Ascending aorta (tissue), 2 donors: ENCODE measurements at places on chromosomes 5 and 9.

- peak; percentile 45 for DNase-seq
Observed at GRCh38 chr9:109012009-109012875, 1.1 kb downstream of the CTNNAL1 start.

DNA sequence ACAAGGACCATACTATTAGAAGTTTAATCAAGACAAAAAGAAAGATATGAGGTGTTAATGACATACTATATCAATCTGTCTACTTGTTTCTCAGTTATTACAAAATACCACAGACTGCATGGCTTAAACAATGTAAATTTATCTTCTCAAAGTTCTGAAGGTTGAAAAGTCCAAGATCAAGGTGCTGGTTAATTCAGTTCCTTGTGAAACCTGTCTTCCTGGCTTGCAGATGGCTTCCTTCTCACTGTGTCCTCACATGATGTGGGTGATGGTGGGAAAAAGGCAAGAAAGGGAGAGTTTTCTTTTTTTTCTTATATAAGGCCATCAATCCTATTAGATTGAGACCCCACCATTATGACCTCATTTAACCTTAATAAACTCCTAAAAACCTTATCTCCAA, 15.6 kb upstream of the SPINK14 start:
- DNase-seq, result no peak

DNA sequence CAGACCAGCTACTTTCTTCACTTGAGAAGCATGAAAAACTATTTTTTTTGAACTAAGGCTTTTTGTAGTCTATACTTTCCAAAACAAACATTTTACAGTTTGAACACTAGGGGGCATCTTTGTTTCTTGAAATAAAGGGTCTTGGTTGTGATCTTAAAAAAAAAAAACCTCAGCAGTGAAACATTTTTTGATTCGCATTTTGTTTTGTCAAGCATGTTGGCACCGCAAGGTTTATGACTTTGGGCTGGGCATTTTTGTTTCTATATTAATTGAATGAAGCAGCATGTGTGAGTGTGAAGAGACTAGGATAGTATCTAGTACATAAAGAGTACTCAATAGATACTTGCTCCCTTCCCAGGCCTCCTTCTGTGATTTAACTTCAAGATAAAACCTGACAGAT, 31.6 kb upstream of the ACOT12 start:
- DNase-seq, result no peak

GRCh38 chr5:123350742-123351141, 72.5 kb downstream of the CEP120 start:
- no peak for DNase-seq

DNA sequence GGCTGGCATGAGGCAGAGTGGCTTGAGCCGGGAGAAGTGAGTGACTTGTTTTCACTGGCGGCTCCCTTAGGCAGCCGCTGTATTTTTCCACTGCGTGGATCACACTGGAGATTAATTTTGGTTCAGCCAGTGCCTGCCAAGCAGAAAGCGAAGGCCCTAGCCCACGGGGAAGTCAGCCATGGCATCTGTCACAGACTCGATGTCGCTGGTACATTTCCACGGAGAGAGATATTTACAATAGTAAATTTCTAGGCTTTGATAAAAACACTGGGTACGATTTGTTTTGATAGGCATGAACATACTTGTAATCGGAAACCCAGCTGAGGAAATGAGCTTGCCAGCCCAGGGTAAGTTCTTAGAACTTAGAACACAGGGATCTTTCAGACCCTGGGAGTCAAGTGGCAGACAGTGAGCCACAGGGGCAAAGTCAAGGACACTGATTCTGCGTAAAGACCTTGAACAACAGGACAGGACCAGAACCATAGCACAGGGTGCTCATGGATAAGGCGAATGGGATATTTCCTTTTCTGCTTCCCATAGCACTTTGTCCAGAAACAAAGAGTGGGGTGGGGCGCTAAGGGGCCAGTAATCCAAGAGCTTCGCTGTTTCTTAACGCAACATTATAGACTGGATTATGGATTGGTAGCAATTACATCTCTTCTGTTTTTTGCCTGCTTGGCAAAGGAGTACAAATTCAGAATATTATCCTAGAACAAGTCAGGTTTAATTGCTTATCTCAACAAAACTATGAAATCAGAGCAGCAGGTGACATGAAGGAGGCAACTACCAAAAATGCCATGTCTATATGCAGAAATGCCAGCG, 4.5 kb downstream of the DUSP1 start:
- peak; percentile 85 for DNase-seq

GRCh38 chr5:64318175-64318574, 152.5 kb downstream of the RNF180 start:
- DNase-seq, result no peak

GRCh38 chr5:1093361-1093760, 18.5 kb downstream of the SLC12A7 start:
- no peak for DNase-seq

DNA sequence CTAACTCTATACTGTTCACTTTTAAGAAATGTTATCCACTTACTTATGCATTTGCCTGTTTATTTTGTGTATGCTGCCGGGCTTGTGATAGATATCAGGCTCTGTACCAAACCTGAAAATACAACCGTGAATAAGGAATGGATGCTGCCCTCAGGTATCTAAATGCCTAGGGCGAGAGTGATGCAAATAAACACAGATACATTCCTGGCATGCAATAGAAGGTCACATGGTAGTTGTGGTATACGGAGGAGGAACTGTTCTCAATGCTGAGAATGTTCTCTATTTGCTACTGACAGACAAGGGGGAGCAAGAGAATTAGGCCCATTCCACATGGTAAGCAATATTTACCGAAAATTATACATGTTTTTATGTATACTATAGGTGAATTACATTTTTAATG, 227.8 kb downstream of the ICE1 start:
- no peak for DNase-seq

DNA sequence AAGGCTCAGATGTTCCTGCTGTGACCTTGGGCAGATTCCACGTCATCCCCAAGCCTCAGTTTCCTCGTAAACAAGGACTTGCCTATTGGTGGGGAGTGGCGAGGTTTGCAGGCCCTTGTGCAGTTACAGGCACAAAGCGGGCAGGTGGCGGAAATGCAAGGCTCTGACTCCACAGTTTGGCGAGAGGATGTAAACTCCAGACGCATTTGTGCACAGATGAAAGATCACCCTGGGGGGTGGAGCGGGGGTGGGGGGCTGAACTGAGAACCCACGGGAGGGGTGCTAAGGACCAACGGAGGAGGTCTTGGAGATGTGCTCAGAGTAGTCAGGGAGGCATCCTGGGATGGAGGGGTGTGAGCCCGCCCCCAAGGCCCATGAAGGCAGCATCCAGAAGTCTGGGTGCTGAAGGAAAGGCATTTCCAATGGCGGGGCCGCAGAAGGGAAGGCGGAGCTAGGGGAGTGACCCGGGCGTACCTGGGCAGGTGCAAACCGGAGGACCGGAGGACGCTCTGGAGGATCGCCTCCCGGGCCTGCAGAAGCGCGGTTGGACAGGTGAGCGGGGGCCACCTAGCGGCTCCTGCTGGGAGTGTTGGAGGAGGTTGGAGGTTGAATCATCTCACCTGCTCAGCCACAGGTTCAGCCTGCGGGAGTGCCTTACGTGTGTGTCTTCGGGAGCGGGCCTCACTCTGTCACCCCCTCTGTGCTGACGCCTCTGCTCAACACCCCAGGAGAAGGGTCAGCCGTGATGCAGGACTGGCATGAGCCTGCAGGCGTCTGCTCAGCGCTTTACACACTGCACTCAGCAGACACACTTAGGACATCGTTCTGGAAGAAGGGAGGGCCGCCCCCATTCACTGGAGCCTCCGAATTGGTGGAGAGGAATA, 1.9 kb upstream of the FIBCD1 start:
- no peak for DNase-seq

- peak; percentile 27 for DNase-seq
Observed at GRCh38 chr5:436641-436975, 6.4 kb upstream of the EXOC3 start.

- DNase-seq, result no peak
Observed at GRCh38 chr5:83400701-83401100, 70.8 kb upstream of the VCAN start.

- no peak for DNase-seq
Observed at GRCh38 chr9:23524607-23525155, 301.4 kb downstream of the ELAVL2 start.

GRCh38 chr5:160174290-160174689, 55.0 kb upstream of the FABP6 start:
- DNase-seq, result no peak

- no peak for DNase-seq
Observed at GRCh38 chr9:134550584-134550983, 91.0 kb upstream of the COL5A1 start.

DNA sequence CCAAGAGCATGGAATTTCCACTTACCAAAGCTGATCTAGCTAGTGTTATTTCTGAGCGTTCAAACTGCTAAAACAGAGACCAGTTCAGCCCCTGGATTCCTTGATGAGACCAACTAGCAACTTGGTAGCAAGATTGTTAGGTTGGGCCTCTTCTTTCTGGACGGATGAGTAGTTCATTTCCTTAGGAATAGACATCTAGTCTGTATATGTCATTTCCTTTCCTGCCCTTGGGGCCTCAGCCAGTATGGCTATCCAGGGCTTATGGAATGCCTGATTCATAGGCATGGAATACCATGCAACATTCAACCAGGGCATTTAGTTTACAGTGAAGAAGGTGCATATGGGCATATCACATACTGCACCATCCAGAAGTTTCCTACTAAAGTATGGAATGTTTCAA, 14.5 kb upstream of the LPAR1 start:
- DNase-seq, result no peak

DNA sequence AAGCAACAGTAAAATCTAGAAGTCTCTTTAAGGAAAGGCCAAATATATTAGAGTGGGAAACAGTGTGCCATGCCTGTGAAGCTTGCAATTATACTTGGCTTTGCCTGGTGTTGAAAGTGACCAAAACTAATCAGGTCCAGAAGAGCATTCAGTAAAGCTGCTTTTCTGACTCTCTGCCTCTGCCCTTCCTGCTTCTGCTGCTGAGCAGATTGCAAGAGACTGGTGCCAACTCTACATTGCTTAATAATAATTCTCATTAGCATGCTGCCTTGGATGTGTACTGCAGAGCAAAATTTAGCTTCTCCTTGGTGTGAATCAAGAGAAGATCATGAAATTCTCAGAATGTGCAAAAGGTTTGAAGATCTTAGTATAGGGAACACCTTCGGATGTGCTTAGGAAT, 120.4 kb upstream of the RFX3 start:
- DNase-seq, result no peak

GRCh38 chr5:146877178-146877681, 1.3 kb downstream of the PPP2R2B start:
- DNase-seq, result no peak

- DNase-seq, result no peak
Observed at GRCh38 chr9:70557661-70558369, 143.4 kb upstream of the KLF9 start.

GRCh38 chr9:94086486-94087345, 2.5 kb downstream of the PTPDC1 start:
- no peak for DNase-seq

DNA sequence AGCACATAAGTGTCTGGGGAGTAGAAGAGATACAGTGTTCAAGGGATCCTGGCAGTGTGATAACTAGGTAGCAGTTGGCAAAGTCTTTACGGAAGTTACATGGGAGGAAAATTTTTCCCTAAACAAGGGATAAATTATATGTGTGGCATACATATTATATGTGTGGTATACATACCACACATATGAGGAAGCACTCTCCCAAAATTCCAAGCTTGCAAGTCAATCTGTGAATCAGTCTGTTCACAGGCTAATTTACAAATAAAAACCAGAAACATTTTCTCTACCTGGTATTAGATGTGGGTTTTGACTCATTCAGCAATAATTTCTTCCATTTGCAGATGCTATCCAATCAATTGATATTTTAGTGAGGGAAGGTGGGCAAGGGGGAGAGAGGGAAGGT, 110.0 kb downstream of the ISOC1 start:
- DNase-seq, result no peak

DNA sequence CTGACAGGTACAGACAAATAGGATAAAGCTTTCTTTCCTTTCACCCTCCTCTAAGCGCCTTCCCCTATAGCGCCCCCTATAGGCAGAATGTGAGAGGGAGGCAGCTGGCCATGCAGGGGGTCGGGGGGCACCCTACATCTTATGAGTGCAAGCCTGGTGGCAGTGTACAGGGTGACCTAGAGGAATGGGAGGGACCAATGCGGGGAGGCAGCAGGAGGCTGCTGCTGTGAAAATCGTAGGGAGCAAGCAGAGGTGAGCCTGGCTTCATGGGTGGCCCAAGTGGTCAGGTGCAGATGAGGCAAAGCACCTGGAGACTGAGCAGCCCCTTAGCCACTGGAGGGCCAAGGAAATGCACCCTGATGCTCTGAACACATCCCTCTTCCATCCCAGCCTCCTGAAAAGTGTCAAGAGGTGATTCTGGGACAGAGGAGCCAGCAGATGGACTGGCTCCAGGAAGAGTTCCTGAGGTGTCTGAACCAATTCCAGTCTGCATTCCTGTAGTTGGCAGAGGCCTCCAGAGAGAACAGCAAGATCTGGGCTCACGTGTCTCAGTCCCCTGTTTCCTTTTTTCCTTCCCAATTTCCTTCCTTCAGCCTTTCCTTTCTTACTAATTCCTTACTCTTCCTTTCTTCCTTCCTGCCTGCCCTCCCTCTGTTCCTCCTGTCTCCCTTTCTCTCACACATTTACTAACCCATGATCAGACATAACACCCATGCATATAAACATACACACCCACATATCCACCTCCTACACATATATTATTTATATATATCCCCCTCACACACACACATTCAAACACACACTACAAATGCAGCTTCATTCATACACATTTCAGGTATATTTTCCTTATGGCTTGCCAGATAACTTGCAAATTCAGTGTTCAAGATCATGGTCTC, 32.8 kb upstream of the GALNT10 start:
- DNase-seq, result no peak

DNA sequence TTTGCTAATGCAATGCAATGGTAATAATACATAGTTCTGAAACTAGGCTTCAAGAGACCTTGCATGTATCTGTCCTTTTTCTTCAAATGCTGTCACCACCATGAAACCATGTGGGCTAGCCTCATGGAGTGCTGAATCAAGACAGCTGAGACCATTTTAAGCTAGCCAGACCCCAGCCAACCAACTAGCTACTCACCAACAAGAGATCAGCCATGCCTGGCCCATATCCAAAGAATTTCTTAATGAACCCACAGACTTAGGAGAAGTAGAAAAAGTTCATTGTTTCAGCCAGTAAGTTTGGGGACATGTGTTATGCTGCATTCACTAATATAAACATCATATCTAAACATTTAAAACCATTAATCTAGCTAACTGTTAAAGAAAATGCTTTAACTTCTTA, 139.8 kb upstream of the EDIL3 start:
- DNase-seq, result no peak

GRCh38 chr9:124008694-124009530, 2.7 kb upstream of the LHX2 start:
- no peak for DNase-seq

- no peak for DNase-seq
Observed at GRCh38 chr5:66602621-66603020, 6.4 kb downstream of the MAST4 start.

GRCh38 chr9:132507670-132508469, 74.5 kb upstream of the BARHL1 start:
- peak; percentile 76 for DNase-seq
